ENCODE measurements at places on chromosomes 2 and 18. TPM values are rescaled to one million over a fixed set of nuclear protein-coding genes. Genes with fewer than 3 reads are reported as not detected.

Gene CPLX4
- total RNA-seq, result not detected

Gene COLEC11
- 48.6 TPM for total RNA-seq

Gene ACMSD
- not detected for total RNA-seq

DNA sequence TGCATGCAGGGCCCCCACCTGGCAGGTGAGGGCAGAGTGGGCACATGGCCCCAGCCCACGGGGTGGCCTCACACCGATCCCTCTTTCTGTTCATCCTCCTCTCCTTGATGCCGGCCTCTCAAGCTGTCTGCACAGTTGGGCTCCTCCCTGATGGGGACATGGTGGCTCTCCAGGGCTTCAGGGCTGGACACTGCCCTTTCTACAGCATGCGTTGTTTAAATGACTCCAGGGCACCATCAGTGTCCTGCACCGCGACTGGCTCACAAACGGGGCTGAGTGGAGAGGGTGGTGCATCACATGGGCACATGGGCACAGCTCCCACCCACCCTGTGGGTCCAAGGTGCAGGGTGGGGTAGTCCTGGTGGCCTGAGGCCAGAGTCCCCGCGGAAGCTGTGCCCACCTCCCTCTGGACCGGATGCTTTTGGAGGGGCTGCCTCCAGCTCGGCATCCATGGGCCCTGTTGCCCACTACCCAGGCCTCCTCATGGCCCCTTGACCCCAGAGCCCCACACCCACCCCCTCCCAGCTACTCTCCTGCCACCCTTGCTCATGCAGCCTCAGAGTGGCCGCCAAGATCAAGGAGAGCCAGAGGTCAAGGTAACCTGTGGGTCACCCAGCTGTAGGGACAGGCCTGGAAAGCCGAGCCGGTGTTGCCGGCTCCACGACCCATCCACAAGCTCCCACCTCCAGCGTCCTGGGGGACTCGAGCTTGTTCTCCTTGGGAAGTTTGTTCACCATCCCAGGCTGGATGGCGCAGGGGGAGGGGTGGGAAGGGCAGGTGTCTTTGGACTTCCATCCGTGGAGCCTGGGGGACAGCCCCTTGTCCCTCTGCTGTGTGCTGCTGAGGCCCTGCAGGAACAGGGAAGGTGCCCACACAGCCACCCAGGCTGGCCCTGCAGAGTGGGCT lies 12.3 kb upstream of the SNED1 start:
- H3K27ac ChIP-seq, result no peak overlapping the region
- H3K36me3 ChIP-seq, result no peaks in the 10 kb centered on the region
- no peak overlapping the region for H3K4me3 ChIP-seq
- peaks cover 6% of the 10 kb centered on the region for H3K4me1 ChIP-seq
- peak; percentile 23 for DNase-seq

GRCh38 chr18:31718386-31718785 lies 34.0 kb upstream of the B4GALT6 start:
- H3K4me1 ChIP-seq, result no peaks in the 10 kb centered on the region
- no peak overlapping the region for H3K27ac ChIP-seq
- H3K4me3 ChIP-seq, result no peak overlapping the region
- no peaks in the 10 kb centered on the region for H3K27me3 ChIP-seq

GRCh38 chr2:3222636-3223035 lies 155.0 kb downstream of the EIPR1 start:
- no peak overlapping the region for H3K4me3 ChIP-seq
- H3K4me1 ChIP-seq, result no peaks in the 10 kb centered on the region
- DNase-seq, result no peak

- no peaks in the 10 kb centered on the region for H3K36me3 ChIP-seq
- no peak overlapping the region for H3K4me3 ChIP-seq
- no peaks in the 10 kb centered on the region for H3K4me1 ChIP-seq
- H3K27me3 ChIP-seq, result no peaks in the 10 kb centered on the region
Observed at GRCh38 chr2:8257502-8257901, 424.4 kb upstream of the ID2 start.

DNA sequence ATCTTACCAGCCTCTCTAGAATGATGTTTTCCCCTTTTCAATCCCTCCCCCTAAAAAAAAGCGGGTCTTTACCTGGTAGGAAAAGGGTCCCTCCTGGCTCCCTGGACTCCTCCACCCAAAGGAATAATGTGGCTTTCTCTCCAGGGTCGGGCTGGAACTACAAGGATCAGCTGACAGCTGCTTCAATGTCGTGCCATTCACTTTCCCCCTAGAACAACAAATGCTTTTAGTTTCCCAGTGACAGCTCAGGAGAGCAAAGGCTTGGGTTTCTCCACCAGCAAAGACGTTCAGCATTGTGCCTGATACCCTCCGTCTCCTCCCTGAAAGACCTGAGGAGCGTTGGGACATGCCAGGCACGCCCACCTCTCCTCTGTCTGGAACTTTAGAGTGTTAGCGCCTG lies 173.8 kb upstream of the SIX3 start:
- no peaks in the 10 kb centered on the region for H3K27me3 ChIP-seq
- H3K4me3 ChIP-seq, result no peak overlapping the region
- no peaks in the 10 kb centered on the region for H3K36me3 ChIP-seq

Data from ovary (tissue), 10 donors.